ENCODE measurements at places on chromosomes 4 and X. TPM values are rescaled to one million over a fixed set of nuclear protein-coding genes. Genes with fewer than 3 reads are reported as not detected.

DNA sequence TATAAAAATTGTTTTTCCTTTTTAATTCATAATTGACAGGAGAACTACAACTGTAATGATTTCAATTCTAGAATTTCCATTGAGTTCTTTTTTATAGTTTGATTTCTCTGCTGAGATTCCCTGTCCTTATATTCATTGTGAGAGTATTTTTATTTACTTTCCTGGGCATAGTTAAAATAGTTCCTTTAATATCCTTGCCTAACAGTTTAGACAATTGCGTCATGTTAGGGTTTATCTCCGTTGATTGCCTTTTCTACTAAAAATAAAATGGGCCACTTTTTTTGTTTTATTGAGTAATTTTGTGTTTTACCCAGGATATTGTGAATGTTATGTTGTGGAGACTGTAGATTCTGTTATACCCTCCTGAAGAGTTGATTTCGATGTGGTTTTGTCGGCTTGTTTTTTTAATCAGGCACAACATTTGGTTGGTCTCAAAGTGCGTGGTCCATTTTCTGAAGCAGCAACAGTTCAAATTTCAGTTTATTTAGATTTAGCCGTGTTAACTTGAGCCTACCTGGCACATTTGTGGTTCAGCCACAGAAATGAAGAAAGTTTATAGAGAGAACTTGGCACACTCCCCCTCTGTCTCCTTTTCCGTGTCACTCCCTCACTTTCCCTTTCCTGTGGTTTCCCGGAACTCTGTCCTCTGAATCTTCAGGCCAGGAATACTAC is 16.0 kb upstream of the PRRG1 start:
- no peak overlapping the region for H3K27ac ChIP-seq
- H3K36me3 ChIP-seq: no peaks in the 10 kb centered on the region
- DNase-seq: no peak

SHISA3 gene
- total RNA-seq: not detected

RIPPLY1 gene
- total RNA-seq: not detected

SMPX gene
- not detected for total RNA-seq

- H3K4me1 ChIP-seq: peaks cover 3% of the 10 kb centered on the region
- DNase-seq: no peak
- H3K27me3 ChIP-seq: no peaks in the 10 kb centered on the region
- no peak overlapping the region for H3K27ac ChIP-seq
- no peak overlapping the region for H3K4me3 ChIP-seq
Measured at GRCh38 chrX:27915617-27916016, 65.6 kb downstream of the DCAF8L1 start.

- H3K4me1 ChIP-seq: peaks cover 7% of the 10 kb centered on the region
- peak within 1 kb of the TSS; percentile 64 for H3K4me3 ChIP-seq
Measured at GRCh38 chr4:25862411-25863346, at the start of gene SEL1L3. Gene SEL1L3 (minus strand): TSS chr4:25862988. CDS start chr4:25862836, 152 bp downstream.

Data from astrocyte (in vitro differentiated cells and primary cell).